ENCODE measurements at places on chromosomes 2 and 18. TPM values are rescaled to one million over a fixed set of nuclear protein-coding genes. Genes with fewer than 3 reads are reported as not detected.

The PLGLB1 gene
- total RNA-seq: 0.13 TPM

The CTLA4 gene
- 2.7 TPM for total RNA-seq

The SLC11A1 gene
- 0.16 TPM for total RNA-seq

The NT5C1B gene
- not detected for total RNA-seq

The ZSWIM2 gene
- total RNA-seq: not detected

The RTP5 gene
- total RNA-seq: not detected

The CAMKMT gene
- total RNA-seq: 2.5 TPM

The CDK5R2 gene
- total RNA-seq: not detected

The TDRD15 gene
- total RNA-seq: not detected

The SAG gene
- total RNA-seq: not detected

The SCYGR1 gene
- total RNA-seq: not detected

The SERPINB11 gene
- total RNA-seq: not detected

The CYP27C1 gene
- 1.2 TPM for total RNA-seq

The PDE11A gene
- total RNA-seq: 0.04 TPM

The ITGAV gene
- total RNA-seq: 28.5 TPM

The IL37 gene
- total RNA-seq: 1.0 TPM

The C2orf80 gene
- not detected for total RNA-seq

The COBLL1 gene
- total RNA-seq: 2.9 TPM

The DCDC2C gene
- total RNA-seq: not detected

The GPR45 gene
- total RNA-seq: not detected

The PLEK gene
- total RNA-seq: not detected

The MEP1B gene
- total RNA-seq: not detected

The RALB gene
- 22.4 TPM for total RNA-seq

The EGR4 gene
- 0.05 TPM for total RNA-seq

The SLC23A3 gene
- total RNA-seq: 0.42 TPM

The TMEM198 gene
- 4.2 TPM for total RNA-seq

The AQP4 gene
- not detected for total RNA-seq

The AQP12B gene
- total RNA-seq: not detected

The FBXO36 gene
- 1.6 TPM for total RNA-seq

The AFF3 gene
- 2.0 TPM for total RNA-seq
